ENCODE measurements at places on chromosomes 4 and X.

- no peak for DNase-seq
Observed at GRCh38 chr4:147760695-147761094, 28.8 kb downstream of the ARHGAP10 start.

DNA sequence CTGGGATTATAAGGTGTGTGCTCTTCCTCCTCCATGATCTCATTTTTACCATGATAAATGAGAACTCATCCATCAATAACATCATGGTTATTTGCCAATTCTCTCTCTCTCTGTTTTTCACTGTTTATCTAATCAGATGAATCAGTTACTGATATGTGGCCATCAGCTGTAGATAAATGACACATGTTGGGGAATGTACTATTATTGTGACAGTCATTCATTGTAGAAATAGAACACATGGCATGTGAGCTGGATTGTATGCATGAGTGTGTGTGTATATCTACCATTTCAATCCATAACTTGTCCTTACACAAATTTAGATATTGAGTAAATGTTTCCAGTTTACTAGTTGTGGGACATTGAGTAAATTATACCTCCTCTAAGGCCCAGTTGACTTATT lies 53.0 kb downstream of the OSTC start:
- no peak for DNase-seq

DNA sequence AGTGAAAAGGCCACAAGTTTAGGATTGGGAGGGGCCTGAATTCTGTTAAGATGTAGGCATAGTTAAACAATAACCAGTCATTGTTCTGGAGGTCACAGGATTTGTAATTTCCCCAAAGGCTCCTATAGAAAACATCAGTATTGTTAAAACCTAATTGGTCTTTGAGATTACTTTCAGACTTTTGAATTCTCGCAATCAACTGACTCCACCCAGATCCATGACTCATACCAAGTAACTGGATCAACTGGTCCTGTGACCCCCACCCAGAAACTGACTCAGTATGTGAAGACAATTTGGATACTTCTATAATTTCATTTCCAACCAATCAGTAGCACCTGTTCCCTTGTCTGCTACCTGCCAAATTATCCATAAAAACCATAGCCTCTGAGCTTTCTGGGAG lies 28.4 kb downstream of the MAGEB16 start:
- DNase-seq = no peak

DNA sequence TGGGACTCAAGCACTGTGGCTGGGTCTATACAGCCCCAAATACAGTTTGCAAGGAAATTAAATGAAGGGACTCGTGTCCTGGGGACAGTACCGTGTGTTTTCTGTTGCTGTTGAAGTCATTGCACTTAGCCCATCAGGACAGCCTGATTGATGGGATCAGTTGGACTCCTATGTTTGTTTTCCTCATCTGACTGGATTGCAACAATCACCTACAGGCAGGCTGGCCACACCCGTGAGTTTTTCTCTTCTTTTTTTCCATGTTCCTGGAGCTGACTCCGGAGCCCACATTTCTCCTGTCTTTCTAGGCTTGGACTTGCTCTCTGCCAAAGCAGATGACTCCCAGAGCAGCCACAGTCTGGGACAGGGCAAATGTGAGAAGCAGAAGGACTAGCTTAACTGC lies 38.1 kb downstream of the RTL9 start:
- no peak for DNase-seq

GRCh38 chrX:2226906-2227656 lies 273.7 kb downstream of the DHRSX start:
- DNase-seq = no peak

- no peak for DNase-seq
Observed at GRCh38 chrX:74272230-74272629, 31.8 kb upstream of the ZCCHC13 start.

GRCh38 chr4:107519053-107519452 lies 201.0 kb downstream of the PAPSS1 start:
- DNase-seq = no peak

- DNase-seq = no peak
Observed at GRCh38 chr4:153649572-153649991, 34.5 kb upstream of the TLR2 start.

GRCh38 chr4:81207828-81208227 lies 7.2 kb downstream of the PRKG2 start:
- DNase-seq = no peak

DNA sequence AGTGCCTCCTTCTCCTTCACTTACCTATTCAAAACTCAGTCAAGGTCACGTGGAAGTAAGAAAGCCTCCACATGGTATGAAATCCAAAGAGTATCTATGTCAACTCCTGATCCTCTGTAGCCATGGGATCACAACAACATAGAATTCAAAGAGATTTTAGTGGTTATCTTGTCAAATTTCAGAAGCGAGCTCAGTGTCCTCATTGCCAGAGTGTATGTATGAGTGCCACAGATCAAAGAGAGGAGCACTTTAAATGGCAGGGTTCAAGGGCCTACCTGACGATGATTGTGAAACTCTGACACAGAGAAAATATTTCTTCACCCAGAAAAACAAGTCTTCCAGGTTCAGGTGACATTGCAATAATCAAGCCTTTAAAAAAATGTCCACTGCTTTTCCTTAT lies 1.2 kb upstream of the ACE2 start:
- DNase-seq = no peak

DNA sequence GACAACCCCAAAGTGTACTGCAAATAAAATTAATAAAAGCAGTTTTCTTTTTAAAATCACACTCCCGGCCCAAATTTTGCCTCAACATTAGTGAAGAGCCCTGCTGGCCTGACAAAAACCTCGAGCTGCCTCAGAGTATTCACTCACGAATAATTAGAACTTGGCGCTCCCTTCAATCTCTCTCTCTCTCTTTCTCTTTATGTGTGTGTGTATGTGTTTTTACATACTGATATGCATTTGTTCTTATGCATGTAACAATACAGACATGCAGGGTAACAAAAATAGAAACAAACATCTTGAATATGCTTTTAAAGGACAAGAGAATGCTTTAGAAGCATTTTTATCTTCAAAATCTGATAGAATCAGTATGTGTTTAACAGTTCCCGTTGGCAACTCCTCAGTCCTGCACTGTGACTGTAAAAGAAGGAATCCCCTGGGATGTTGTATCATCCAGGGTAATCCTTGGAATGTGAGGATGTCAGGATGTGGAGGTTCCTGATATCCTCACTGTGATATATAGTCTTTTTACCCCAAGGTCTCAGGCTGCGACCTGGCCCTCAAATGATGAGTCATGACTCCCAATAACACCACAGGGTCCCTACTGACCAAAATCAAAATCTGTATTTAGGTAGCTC lies 53.0 kb downstream of the PTCHD1 start:
- no peak for DNase-seq

DNA sequence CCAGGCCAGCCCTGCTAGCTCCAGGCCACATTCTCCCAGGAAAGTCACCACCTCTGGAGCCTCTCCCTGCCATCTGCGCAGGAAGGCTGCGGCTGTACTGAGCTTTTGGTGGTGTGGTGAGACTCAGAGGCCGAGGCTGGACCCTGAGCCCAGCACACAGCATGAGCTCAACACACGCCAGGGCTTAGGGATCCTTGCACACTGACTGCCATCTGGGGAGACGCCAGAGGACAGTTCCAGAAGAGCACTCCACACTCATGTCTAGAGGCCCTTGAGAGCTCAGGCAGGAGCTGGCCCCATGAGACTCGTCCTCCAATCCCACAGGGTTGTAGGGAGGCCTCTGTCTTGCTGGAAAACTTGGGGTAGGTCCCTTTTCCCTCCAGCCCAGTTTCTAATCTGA lies 40.6 kb downstream of the ABLIM2 start:
- no peak for DNase-seq

- no peak for DNase-seq
Observed at GRCh38 chr4:71550220-71551165, 211.7 kb downstream of the SLC4A4 start.

DNA sequence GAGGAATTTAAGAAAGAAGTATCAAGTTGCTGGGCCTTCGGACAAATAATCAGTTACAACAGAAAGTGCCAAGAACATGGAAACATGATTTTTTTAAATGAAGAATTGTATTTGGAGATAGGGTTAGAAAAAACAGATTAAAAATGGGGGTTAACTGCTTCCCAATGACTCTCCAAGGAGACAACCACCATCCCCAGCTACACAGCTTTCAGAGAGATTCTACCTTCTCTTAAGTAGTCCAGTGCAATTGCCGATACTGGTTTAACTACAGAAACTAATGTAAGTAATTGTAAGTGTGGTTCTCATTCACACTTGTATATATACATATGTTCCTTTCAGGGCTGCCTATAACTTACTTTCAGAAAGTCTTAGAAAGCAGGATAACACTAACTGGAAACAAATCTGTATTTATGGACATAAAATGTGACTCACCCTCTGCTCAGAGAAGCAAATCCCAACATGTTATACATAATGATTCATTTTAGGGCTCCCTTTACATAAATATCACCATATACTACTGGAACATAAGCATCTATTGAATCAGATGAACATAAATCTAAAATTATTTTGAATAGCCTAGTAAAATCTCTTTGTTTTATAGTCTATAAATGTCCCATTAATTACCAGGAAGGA lies 248.9 kb upstream of the UGT8 start:
- no peak for DNase-seq

DNA sequence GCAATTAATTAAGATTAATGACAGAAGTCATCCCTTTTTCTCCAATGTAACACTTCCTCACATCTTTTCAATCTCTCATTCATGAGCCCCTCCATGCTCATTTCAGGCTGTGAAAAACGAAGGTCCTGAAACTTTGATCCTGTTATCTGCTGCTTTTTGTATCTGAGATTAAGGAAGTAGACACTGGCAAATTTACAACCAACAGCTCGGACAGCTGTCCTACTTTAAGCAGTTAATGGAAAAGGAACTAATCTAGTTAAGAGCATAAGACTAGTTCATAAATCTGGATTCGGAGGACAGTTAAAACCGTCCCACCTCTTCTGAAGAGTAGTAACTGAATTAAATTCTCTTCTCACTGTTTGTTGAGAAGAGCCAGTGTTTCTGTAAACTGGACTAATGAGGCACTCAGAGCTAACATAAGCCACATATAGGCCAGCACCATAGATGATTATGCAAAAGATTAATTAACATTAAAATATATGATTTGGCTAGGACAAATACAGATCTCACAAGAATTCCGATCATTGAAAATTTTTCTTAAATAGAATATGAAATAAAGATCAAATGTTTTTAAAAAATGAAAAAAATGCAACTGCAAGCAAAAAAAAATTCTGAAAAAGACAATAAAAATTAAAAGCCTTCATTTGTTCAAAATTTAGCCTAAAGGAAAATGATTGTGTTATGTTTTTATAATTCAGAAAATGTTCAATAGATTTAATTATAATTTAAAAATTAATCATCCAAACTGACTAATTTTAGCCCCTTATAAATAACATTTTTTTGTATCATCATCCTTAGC lies 114.4 kb downstream of the ANTXR2 start:
- no peak for DNase-seq

- no peak for DNase-seq
Observed at GRCh38 chr4:40688446-40689095, 58.9 kb upstream of the RBM47 start.

DNA sequence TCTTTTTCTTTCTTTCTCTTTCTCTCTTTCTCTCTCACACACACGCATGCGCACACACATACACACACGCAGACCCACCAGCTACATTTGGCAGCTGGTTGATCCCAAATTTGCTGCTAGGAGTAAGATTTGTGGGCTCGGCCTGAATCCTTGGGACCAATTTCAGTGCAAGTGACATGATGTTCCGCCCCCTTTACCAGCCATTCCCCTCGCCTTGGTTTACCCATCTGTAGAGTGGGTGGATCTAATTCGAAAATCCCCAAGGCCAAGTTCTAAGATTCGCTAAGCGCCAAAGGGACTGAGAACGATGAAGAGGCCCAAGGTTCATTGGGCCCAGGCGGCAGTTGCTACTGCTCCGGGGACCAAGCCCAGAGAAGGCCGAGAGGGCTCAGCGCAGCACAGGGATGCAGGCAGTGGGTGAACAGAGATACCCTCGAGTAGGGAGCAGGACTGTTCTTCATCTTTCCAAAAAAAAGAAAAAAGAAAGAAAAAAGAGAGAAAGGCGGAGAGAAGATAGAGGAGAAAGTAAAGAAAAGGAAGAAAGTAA lies 5.8 kb downstream of the NKX3-2 start:
- no peak for DNase-seq

GRCh38 chrX:23745786-23746185 lies 2.7 kb upstream of the ACOT9 start:
- DNase-seq = no peak

DNA sequence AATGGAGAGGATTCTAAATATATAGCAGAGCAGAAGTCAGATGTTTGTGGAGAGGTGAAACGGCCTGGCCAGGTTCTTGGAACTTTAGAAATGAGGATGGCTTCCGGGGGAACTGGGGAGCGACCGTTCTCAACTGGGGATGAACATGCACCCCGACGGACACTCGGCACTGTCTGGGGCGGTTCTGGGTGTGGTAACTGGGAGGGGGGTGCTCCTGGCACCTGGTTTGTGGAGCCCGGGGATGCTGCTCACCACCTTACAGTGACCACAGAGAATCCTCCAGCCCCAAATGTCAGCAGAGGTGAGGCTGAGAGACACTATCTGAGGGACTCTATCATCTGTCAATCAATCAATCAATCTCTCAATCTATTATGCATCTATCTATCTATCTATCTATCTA lies 69.0 kb upstream of the PPP2R3B start:
- DNase-seq = no peak

DNA sequence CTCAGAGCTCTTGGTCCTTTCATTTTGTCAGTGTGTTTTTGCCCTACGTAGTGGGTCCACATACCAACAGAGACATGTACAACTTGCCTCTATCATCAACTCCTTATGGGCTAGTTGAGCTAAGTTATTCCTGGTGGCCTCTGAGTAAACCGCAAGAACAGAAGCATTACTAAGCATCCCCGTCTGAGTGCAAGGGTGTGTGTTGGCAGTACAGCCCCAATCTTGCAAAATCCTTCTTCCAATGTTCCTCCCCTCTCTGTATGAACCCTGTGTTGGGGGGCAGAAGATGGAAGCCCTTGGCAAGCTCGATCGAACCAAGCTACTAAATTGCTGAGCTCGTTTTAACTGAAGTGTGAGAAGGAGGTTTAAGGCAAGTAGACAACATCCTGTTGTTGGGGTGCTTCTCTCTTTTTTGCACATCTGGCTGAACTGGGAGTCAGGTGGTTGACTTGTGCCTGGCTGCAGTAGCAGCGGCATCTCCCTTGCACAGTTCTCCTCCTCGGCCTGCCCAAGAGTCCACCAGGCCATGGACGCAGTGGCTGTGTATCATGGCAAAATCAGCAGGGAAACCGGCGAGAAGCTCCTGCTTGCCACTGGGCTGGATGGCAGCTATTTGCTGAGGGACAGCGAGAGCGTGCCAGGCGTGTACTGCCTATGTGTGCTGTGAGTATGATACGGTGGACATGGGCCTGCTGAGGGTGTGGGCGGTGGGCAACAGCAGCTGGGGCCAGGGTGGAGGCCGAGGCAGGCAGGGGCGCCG lies at the start of gene SH2D1A:
Gene SH2D1A, plus strand, starts transcription at position 447 of the 760 bp plus-strand sequence. Its CDS starts 80 bp downstream, at position 527.
- no peak for DNase-seq

GRCh38 chr4:121726642-121727268 lies 30.0 kb upstream of the ANXA5 start:
- no peak for DNase-seq

DNA sequence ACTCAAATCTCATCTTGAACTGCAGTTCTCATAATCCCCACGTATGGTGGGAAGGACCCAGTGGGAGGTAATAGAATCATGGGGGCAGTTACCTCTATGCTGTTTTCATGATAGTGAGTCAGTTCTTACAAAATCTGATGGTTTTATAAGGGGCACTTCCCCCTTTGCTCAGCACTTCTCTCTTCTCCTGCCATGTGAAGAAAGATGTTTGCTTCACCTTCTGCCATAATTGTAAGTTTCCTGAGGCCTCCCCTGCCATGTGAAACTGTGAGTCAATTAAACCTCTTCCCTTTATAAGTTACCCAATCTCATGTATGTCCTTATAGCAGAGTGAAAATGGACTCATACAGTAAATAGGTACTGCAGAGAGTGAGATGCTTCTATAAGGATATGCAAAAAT lies 1050.6 kb upstream of the GRIA3 start:
- no peak for DNase-seq
